Ascending aorta (tissue), 2 donors: ENCODE measurements at places on chromosomes 1 and 21.

- H3K4me1 ChIP-seq, result peaks cover 42% of the 10 kb centered on the region
- H3K4me3 ChIP-seq, result no peak overlapping the region
- peaks cover 42% of the 10 kb centered on the region for H3K36me3 ChIP-seq
- peak overlapping the region; percentile 79 for H3K27ac ChIP-seq
- no peaks in the 10 kb centered on the region for H3K27me3 ChIP-seq
- no peak for DNase-seq
Observed at GRCh38 chr1:32946413-32946812, 18.2 kb downstream of the RNF19B start.

GRCh38 chr1:32817815-32818786, 648 bp downstream of the S100PBP start:
- no peaks in the 10 kb centered on the region for H3K27me3 ChIP-seq
- H3K4me3 ChIP-seq, result peak overlapping the region; percentile 70
- H3K27ac ChIP-seq, result peak overlapping the region; percentile 92
- no peaks in the 10 kb centered on the region for H3K36me3 ChIP-seq

GRCh38 chr1:145711213-145711651, 4.1 kb upstream of the PDZK1 start:
- no peak for DNase-seq
- no peak overlapping the region for H3K4me3 ChIP-seq
- H3K36me3 ChIP-seq, result no peaks in the 10 kb centered on the region
- H3K27me3 ChIP-seq, result no peaks in the 10 kb centered on the region

DNA sequence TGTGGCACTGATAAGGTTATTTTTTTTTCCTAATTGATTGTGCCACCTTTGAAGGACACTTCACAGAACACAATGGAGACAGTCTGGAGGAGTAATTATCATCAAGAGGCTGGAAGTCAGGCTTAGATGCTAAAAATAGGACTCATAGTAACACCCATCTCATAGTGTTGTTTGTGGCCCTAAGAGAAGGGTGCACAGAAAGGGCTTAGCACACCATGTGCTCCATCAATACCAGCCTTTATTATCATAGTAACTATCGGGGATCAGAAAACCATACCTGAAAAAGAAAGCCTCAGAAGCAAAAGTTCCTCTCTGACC, 11.9 kb downstream of the NIPAL3 start:
- H3K36me3 ChIP-seq, result no peaks in the 10 kb centered on the region
- no peaks in the 10 kb centered on the region for H3K4me1 ChIP-seq
- no peak overlapping the region for H3K27ac ChIP-seq
- no peak for DNase-seq
- no peaks in the 10 kb centered on the region for H3K27me3 ChIP-seq
- no peak overlapping the region for H3K4me3 ChIP-seq

GRCh38 chr1:12057940-12058687, 5.0 kb upstream of the TNFRSF8 start:
- H3K36me3 ChIP-seq, result no peaks in the 10 kb centered on the region
- no peaks in the 10 kb centered on the region for H3K4me1 ChIP-seq
- H3K27me3 ChIP-seq, result no peaks in the 10 kb centered on the region
- DNase-seq, result no peak

- no peaks in the 10 kb centered on the region for H3K4me1 ChIP-seq
- DNase-seq, result no peak
- H3K27ac ChIP-seq, result no peak overlapping the region
- no peaks in the 10 kb centered on the region for H3K27me3 ChIP-seq
- no peak overlapping the region for H3K4me3 ChIP-seq
Observed at GRCh38 chr1:33866281-33866680, 2.4 kb downstream of the HMGB4 start.

DNA sequence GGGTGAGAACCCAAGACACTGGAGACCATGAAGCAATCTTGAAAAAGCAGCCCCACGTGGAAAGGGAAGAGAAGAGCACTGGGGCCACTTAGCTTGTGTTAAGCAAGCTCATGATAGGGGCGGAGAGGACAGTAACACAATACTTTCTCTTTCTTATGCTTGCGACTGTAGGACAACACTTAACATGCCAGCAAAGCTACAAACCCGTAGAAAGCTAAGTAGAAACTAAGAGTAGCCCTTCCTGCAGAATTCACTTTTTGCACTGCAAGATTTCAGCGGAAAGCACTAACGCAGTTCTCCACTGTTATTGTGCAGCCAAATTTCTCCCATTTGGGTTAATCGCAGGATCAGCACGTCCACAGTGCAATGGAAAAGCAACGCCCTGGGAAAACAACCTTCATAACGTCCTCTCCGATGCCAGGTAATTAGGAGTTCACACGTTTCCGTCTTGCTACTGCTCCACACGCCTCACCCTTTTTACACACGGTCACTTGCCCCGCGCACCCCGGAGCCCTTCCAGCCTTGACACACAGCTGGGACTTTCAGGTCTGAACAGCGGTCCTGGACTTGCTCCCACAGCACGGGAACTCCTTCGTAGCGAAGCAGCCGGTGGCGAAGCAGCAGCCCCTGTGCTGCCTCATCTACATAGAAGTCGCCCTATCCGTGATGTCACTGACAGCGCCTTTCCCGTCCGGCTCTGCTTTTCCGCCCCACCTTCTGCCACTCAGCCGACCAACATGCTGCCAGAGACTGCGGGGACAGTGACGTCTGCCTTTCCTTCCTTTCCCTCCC, 148.6 kb downstream of the PPIAL4G start:
- no peaks in the 10 kb centered on the region for H3K36me3 ChIP-seq
- peak; percentile 75 for DNase-seq
- H3K27ac ChIP-seq, result peak overlapping the region; percentile 37
- H3K4me1 ChIP-seq, result peaks cover 9% of the 10 kb centered on the region
- H3K4me3 ChIP-seq, result peak overlapping the region; percentile 58
- H3K27me3 ChIP-seq, result no peaks in the 10 kb centered on the region
